ENCODE measurements at places on chromosomes 13 and 19.

- no peak for DNase-seq
These were observed 786.6 kb upstream of the SLITRK6 start for GRCh38 chr13:86585835-86586234.

DNA sequence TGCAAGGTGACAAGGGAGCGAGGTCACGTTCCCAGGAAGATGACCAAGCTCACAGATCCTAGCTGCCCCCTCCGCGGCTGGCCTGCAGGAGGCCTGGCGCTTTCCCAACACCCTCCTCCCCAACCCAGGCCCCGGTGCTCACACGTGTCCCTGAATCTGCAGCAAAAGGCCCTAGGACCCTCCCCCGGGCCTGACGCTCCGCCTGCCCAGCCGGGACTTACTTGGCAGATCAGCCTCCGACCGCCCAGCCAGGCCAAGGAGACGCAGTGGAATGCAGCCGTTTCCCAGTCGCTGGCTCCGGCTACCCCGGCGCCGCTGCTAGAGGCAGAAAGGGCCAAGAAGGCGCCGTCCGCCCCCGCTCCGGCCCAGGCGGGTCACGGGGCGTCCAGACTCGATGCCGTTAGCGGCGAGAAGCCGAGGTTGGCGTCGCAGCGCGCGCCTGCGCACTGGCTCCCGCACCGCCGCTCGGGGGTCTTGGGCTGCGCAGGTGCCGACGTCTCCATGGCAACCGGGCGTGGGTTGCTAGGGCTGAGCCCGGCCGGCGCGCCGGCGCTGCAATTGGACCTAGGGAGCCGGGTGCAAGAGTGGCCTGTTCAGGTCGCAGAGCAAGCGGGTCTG, at the start of gene PNMA8A:
Gene PNMA8A, minus strand, starts transcription at position 448 of the 618 bp plus-strand sequence. CDS start 528 bp downstream, outside the sequence.
- DNase-seq: peak; percentile 94

- DNase-seq: no peak
These were observed 42.0 kb downstream of the DCLK1 start for GRCh38 chr13:36089130-36089647.

DNA sequence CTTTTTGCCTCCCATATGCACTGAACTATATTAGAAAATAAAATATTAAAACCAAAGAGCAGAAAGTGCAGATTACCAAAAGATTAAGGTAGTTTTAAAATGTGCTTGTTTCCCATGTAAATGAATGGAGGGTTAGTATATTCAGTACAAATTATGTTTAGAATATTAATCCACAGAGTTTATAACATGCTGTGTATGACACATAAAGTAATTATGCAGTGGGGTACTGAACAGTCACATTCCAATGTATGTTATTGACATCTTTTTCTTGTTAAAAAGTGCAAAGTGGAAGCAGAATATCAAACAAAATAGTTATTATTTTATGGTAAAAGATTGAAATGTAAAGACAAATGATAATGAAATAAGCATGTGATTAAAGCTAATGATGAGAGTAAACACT, 79.3 kb downstream of the GPC6 start:
- DNase-seq: peak; percentile 2

DNA sequence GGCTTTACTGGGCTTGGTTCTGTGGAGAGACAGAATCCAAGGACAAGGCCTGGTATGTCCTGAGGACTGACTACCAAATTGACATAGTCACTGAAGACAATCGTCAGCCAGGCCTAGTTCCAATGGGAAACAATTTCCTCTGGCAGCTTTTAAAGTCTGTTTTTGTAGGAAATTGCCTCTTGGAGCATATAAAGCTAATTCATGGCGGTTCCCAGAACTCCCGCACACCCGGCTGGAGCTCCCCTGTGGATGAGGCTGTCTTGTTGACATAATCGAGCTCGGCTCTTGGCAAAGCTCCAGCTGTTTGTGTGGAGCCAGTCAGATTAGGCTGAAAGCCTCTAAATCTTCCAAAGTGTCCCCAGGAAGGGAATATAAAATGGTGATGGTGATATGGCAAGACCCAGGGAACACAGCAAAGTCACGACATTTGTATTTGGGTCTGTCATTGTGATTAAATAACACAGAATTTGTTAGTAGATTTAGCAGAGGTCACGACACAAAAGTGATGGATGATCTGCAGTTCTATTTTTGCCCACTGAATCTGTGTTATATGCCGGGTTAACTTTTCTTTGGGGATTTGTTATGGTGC, 395.0 kb downstream of the PCDH9 start:
- peak; percentile 67 for DNase-seq

GRCh38 chr13:87058786-87059329, 612.3 kb upstream of the SLITRK5 start:
- no peak for DNase-seq

- peak; percentile 27 for DNase-seq
These were observed 30.5 kb downstream of the TNFSF14 start for GRCh38 chr19:6639439-6639838.

GRCh38 chr13:30308548-30308947, 1.2 kb upstream of the KATNAL1 start:
- DNase-seq: peak; percentile 84

Measured in cardiac fibroblast (primary cell).